ENCODE measurements at places on chromosomes 2 and 18. TPM values are rescaled to one million over a fixed set of nuclear protein-coding genes. Genes with fewer than 3 reads are reported as not detected.

Gene ANKRD62
- not detected for total RNA-seq

Gene OR6B2
- not detected for total RNA-seq

Gene GAL3ST2
- total RNA-seq: 1.3 TPM

Gene CNPPD1
- total RNA-seq: 36.1 TPM

Gene MIB1
- total RNA-seq: 70.2 TPM

Gene CD28
- total RNA-seq: 0.05 TPM

Gene CHN1
- total RNA-seq: 18.4 TPM

Gene KCNG2
- total RNA-seq: not detected

Gene PKDCC
- 164 TPM for total RNA-seq

Gene AQP4
- total RNA-seq: not detected

Gene IL36RN
- total RNA-seq: not detected

DNA sequence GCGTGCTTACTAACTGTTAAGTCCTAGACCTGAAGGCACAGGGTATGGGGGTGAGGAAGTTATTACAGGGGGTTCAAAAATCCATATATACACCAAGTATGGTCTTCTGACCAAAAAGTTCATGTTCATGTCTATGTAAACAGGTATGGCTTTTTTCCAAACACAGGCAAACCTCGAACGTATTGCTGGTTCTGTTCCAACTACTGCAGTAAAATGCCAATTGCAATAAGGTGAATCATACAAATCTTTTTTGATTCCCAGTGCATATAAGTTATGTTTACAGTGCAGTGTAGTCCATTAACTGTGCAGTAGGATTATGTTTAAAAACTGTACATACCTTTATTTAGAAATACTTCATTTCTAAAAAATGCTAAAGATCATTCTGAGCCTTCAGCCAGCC lies 245.3 kb upstream of the LRRTM1 start:
- DNase-seq: no peak

DNA sequence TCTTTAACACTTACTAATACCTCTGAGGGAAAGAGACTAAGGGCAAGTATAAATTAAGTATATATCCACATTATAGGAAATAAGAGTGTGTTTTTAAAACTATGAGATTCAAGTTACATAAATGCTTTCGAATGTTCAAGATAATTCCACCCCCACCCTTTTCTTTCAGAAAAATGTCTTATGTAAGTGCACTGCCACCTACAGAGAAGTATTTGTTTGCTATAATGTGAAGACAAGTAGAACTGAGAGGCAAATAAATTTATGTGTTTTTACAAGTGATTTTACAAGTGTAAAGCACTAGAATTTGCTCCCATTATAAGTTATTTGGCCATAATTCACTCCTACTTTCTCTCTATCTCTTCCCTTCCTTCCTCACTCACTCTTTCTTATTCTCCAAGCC lies 99.9 kb upstream of the CRACDL start:
- no peak for DNase-seq

GRCh38 chr2:20638646-20639430 lies 12.1 kb downstream of the HS1BP3 start:
- DNase-seq: peak; percentile 74

DNA sequence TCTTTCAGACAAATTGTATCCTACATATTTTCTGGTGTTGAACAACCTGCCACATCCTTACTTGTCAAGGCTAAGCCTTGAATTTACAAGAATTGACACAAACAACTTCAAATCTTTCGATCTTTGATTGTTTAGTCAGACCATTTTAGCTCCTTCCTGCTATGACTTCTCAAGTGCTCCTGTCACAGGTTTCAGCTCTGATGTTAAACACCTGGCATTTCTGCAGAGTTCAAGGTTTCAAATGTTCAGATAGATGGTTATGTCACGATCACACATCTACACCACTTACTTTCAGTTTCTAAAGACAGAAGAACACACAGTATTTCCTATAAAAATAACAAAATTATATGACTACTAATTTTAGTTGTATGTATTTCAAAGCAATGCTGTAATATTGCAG lies 84.0 kb downstream of the RND3 start:
- no peak for DNase-seq

- DNase-seq: no peak
Observed at GRCh38 chr2:45237850-45238542, 228.7 kb upstream of the SIX2 start.

DNA sequence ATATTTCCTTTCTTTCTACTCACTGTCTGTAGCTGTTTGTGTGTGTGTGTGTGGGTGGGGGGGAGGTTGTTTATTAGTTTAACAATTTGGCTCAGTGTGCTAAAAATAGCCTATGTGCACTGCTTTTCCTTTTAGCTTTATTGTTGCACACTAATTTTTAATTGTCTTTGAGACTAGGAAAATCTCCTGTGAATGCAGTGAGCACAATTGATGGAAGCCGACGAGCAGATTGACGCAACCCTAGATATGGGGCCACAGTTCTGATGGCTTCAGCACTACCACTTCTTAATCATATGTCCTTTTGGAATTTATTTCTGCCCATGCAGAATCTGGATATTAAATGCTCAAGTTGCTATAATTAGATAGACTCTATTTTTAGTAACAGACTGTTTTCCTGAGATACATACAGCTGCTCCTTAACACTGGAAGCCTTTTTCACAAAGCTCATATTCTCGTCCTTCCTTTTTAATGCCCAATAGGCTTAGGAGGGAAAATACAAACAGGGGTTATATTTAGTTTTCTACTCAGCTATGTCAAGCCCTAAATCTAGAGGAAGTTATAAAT lies 109.1 kb downstream of the IRS1 start:
- DNase-seq: no peak

DNA sequence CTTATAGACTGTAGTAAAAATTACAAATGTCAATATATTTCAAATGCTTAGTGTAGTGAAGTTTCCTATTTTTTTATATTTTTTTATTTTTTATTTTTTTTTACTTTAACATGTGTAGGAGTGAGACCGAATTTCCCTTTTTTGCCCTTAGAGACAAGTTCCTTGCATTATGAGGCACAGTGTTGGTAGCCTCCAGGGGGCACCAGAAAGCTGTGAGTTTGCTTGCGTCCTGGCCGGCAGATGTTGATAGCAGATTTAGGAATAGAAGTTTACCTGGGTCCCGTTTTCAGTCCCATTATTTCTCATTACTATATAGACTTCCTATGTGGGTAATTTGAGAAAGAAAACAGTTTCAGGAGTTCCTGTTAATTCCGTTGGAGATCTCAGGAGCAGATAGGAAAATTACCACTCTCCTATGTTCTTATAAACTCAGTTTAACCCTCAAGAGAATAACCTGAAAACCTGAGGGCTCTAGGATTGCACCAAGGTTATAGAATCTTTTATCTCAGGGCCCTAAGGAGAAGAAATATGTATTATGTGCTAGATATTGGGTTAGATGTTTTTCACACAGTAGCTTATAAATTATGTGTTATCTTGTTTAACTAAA lies 157.5 kb upstream of the SESTD1 start:
- no peak for DNase-seq

- no peak for DNase-seq
Observed at GRCh38 chr18:8561123-8561910, 47.9 kb upstream of the RAB12 start.

DNA sequence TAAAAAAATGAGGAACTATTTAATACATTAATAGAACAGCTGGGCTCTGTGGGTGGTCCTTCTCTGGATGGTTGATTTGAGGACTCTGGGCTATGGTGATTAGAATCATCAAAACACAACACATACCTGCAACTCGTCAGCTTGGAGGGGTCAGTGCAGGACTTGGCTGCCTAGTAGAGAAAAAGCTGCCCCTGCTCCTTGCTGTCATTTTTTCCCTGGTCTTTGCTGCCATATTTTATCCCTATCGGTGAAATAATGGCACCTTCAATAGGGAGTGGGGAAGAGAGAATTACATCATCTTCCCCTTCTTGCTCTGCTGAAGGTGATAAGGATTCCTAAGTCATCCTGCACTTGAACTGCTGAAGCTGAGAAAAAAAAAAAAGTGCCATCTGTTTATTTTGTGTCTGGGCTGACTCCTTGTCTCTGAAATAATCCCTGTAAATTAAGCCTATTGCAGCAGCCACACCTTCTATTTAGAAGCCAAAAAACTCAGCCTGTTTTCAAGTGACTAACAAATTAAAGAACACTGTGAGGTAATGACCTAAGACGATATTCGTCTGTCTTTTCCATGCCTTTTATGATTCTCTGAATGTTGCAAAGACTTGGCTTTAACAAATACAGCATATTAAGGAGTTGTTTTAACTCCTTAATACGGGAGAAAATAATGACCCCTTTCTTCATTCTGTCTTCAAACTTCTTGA lies 89.3 kb downstream of the ACVR1 start:
- DNase-seq: no peak

GRCh38 chr2:210007895-210008294 lies 5.5 kb downstream of the RPE start:
- no peak for DNase-seq

- no peak for DNase-seq
Observed at GRCh38 chr18:63257453-63257852, 62.1 kb downstream of the BCL2 start.

- DNase-seq: no peak
Observed at GRCh38 chr2:217610401-217610814, 392.4 kb downstream of the TNS1 start.

DNA sequence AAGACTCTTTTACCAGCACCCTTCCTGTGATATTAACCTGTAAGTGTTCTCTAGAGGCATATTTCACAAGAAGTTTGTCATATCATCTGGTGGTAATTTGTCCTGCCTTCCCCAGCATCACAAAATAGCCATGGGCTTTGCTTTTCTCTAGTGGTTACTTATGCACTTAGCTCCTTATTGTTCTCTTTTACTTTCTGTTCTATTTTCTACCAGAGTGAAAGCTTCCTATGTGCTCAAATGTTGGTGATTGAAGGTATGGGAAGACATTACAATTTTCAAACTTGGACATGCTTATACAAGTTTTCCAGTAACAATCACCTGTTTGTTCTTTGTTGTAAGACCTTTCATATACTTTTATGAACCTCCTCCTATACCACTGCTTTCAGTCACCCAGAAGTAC lies 87.0 kb upstream of the KCNH7 start:
- no peak for DNase-seq

- DNase-seq: no peak
Observed at GRCh38 chr2:11527001-11527400, 6.8 kb upstream of the GREB1 start.

GRCh38 chr2:11631462-11631861 lies 38.5 kb downstream of the NTSR2 start:
- no peak for DNase-seq

GRCh38 chr2:99640635-99641151 lies 150.9 kb upstream of the REV1 start:
- no peak for DNase-seq

DNA sequence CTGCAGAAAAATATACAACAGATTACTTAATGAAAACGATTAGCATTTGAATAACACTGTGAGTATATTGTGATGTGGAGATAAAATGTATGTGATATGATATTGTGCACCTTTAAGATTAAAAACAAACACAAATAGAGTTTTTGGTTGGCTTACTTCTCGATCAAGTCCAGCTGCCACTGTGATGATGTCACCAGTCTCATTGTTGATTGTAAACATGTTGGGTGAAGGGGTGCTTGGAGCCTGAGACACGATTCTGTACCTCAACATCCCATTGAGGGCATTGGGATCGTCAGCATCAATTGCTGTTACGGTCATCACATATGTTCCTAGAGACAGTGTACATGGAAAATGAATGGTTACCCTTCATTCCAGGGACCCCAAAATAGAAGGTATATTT lies 174.1 kb downstream of the CDH2 start:
- no peak for DNase-seq

DNA sequence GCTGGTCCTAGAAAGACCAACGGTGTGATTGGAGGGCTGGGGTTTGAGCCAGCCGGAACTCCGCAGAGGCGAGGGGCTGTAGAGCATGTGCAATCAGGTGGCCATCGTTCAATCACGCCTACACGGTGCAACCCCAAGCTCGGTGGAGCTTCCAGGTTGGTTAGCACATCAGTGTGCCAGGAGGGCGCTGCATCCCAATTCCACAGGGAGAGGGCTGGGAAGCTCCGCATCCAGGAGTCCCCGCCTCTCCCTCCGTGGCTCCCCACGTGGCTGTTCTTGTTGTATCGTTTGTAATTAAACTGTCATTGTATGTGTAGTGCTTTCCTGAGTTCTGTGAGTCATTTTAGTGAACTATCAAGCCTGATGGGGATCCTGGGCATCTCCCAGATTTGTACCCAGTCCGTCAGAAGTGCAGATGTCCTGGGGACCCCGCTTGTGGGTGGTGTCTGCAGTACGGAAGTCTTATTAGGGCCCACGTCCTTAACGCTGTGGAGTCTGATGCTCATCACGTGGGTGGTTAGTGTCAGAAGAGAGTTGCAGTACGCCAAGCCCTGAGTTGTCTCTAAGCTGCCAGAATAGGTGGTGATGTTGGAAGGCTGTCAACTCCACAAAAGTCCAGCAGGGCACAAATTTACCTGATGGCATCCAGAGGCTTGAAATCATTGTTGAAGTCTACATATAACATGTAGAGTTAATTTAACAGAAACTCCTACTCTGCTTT lies 20.6 kb upstream of the AMMECR1L start:
- no peak for DNase-seq

GRCh38 chr2:175743011-175743410 lies 259.1 kb downstream of the LNPK start:
- no peak for DNase-seq

DNA sequence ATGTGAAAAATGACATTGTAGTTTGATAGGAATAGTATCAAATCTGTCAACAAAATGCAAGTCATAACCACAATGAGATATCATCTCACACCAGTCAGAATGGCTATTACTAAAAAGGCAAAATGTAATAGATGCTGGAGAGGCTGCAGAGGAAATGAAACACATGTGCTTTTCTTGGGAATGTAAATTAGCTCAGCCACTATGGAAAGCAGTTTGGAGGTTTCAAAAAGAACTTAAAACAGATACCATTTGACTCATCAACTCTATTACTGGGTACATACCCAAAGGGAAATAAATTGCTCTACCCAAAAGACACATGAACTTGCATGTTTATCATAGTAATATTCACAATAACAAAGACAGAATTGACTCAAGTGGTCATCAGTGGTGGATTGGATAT lies 572.6 kb downstream of the TRIB2 start:
- no peak for DNase-seq
